Suprapubic skin (tissue), 4 donors: ENCODE measurements at places on chromosomes 2 and 18. TPM values are rescaled to one million over a fixed set of nuclear protein-coding genes. Genes with fewer than 3 reads are reported as not detected.

ARL5A gene
- 124 TPM for total RNA-seq

LRATD1 gene
- 53.4 TPM for total RNA-seq

EFEMP1 gene
- 132 TPM for total RNA-seq

PCARE gene
- total RNA-seq, result 0.04 TPM

MOB4 gene
- total RNA-seq, result 17.8 TPM

SERPINB5 gene
- 279 TPM for total RNA-seq
